ENCODE measurements at places on chromosomes 11 and 22.
A peak's percentile ranks its signal among the peaks of the same experiment; 100 is the strongest.

DNA sequence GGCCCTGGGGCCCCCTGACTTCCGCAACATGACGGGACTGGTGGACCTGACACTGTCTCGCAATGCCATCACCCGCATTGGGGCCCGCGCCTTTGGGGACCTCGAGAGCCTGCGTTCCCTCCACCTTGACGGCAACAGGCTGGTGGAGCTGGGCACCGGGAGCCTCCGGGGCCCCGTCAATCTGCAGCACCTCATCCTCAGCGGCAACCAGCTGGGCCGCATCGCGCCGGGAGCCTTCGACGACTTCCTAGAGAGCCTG, 992 bp downstream of the LRFN4 start:
- DNase-seq: no peak

GRCh38 chr11:121367001-121367843, 74.7 kb downstream of the SC5D start:
- DNase-seq: peak; percentile 44

DNA sequence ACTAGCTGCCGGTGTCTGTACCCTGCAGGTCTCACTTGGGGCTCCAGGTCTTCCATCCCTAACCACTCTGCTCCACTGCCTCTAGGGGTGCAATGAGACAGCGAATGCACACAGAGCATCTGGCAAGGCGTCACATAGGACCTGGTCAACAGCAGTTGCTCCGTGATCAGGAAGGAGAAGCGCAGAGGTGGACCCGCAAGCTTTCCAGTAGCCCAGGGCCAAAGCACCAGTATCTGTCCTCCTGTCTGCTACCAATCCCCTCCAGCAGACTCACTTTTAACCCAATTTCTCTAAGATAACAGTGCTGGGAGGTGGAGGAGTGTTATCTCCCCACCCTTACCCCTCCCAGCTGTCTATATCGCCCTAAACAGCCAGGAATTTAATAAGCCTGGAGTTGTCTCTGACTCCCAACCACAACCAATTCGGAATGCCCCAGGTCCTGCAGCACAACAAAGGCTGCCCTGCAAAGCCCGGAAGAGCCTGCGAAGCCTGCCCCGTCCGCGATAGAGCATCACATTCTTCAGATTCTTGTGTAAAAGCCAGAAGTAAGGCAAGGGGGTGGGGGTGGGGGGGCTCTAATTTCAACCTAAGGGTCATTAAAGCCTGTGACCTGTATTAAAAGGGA, 19.3 kb downstream of the MYH9 start:
- DNase-seq: peak; percentile 56

DNA sequence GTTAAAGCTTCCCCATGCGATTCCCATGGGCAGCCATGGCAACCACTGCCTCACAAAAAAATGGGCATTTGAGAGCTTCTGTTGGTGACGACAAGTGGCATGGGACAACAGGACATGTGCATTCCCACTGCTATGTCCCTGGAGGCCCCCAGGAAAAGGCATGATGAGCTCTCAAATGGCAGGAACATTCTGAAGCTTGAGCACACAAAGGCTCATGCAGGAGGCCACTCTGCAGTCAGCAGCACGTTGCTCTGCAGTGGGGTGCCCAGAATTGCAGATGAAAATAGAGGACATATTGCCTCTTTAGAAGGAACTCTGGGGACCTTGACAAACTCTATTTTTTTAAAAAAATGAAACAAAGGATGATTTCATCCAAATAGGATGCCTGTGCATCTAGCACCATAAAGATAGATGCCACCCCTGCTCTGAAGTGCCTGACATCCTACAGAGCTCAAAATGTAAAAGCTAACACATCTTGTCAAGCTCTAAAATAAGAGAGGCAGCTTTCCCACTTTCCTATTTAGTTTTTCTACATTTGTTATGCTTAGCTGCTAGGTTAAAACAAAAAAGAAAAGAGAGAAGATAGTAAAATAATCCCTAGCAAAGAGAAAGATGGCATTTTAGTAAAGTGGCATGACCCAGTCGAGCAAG, 277.6 kb upstream of the ZC3H12C start:
- no peak for DNase-seq

- DNase-seq: no peak
Observed at GRCh38 chr11:95293116-95293515, 62.1 kb upstream of the SESN3 start.

DNA sequence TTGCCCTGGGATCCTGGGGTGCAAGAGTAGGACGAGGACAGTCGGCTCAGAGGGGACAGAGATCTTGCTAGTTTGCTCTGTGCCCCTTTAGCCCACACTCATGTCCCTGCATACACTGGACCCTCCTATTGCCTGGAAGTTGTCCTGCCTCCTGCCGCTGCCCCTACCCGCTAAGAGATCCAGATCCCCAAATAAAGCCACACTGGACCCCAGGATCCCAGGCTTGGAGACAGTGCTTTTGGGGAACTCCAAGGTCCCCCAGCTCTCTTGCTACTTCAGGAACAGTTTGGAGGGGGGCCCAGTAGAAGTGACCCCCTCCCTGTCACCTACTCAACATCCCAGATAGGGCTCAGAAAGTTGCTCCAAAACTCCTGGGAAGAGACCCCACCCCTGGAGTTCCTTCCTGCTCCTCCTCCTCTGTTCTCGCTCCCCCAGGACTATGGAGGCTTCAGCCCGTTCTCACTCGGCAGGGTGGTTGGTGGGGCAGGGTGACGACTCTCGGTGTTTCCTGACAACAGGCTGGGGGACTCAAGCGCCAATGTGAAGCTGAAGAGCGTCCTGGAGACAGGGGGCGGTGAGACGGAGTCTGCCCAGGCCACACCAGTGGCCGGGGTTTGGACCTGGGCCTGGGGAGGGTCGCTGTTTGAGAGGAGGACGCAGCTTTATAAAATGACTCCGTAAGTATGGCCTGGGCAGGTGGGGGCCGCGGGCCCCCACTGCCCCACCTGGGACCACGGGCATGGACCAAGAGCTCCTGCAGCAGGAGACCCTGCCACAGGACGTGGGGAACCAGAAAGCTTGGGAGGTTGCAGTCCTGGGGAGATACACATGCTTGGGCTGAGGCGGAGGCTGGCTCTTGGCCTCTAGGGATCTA, 19.2 kb upstream of the TUB start:
- no peak for DNase-seq

DNA sequence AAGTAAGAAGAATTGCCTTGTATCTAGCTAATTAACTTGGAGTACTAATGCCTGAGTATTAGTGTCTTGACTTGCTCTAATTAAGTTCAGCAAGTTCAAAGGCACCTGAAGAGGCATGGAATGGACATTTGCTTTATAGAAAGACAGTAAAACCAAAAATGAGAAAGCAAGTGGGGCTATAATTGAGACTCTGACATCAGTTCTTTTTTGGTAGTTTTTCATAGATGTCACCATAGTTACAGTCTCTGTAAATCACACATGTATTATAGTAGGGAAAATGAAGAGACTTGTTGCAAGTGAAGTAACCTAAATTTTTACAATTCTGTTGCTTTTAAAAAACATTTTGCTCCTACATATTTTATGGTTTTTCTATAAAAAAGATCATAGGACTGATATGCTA, 178.0 kb downstream of the HIPK3 start:
- no peak for DNase-seq

Measured in CD4-positive, alpha-beta T cell treated with Interleukin-17A for 4 hours (primary cell).